ENCODE measurements at places on chromosomes 12 and 14.

DNA sequence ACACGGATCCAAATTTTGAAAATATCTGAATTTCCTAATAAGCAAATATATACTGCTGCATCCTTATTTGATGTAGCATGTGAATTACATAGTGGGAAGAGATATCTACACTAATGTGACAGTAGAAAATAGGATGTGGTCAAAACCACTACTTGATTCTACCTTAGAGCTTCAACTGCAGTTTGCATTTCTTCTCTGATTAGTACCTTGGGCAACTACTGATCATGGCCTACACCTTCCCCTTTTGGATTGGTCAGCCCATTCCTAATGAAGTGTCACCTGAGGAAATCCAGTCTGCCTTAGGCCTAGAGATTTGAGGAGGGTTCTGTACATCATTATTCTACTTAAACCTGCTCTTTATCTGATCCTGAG is 10.7 kb downstream of the LLPH start:
- DNase-seq: no peak

DNA sequence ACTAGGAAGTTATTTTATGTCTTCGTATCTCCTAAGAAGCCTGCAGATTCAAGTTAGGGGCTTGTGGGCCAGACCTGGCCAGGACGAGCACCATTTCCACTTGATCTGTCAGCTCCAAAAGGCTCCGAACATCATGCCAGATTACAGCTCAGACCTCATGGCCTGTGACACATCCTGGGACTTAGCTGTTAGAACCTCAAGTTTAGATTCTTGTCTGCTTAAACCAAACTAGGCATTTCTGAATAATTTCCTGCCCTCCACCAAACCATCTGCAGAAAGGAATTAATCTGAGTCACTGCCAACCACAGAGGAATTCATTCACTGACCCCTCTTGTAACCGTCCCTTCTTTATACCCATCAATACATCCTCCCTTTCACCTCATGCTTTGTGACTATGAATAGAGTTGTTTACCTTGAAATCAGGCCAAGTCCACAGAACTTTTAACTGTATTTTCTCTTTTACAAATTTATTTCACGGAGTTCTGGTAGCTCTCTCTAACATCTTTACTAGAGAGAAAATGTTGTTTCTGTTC is 120.3 kb downstream of the FBXL14 start:
- DNase-seq: peak; percentile 21

GRCh38 chr14:67239582-67239981 is 1.7 kb upstream of the PALS1 start:
- DNase-seq: no peak

DNA sequence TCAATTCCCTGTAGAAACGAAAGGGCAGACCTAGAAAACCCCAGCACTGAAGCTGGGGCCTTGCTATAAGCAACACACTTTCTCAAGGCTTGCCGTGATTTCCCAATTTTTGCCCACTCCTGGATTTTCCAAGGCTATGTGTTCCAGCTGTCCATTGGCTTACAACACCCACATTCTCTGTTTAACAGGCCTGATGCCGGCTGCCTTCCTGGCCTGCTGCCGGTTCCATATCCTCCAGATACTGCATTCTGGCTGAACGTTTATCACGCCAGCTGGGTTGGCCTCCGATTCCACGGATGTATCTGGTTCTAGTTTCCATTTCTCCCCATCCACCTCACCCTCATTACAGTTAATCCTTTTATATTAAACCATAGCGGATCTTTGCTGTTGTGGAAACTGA is 2.0 kb upstream of the PCNX1 start:
- no peak for DNase-seq

DNA sequence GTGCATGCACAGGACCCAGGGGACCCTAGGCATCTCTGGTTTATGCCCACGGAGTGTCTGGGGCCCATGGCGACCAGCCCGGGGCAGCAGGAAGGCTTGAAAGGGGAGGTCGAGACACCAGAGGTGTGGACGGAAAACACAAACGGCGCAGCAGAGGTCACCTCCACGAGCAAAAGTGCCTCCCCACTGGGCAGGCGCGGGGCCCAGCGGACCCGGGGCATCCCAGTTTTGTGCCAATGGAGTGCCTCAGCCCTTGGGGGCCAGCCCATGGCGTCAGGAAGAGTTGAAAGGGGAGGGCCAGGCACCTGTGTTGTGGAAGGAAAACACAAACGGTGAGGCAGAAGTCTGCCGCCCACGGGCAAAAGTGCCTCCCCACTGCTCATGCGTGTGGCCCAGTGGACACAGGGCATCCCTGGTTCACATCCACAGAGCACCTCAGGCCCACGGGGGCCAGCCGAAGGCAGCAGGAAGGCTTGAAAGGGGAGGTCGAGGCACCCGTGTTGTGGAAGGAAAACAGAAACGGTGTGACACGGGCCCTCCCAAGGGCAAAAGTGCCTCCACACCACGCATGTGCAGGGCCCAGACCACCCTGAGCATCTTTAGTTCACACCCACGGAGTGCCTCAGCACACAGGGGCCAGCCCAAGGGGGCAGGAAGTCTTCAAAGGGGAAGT is 378.8 kb downstream of the ALG10 start:
- peak; percentile 2 for DNase-seq

DNA sequence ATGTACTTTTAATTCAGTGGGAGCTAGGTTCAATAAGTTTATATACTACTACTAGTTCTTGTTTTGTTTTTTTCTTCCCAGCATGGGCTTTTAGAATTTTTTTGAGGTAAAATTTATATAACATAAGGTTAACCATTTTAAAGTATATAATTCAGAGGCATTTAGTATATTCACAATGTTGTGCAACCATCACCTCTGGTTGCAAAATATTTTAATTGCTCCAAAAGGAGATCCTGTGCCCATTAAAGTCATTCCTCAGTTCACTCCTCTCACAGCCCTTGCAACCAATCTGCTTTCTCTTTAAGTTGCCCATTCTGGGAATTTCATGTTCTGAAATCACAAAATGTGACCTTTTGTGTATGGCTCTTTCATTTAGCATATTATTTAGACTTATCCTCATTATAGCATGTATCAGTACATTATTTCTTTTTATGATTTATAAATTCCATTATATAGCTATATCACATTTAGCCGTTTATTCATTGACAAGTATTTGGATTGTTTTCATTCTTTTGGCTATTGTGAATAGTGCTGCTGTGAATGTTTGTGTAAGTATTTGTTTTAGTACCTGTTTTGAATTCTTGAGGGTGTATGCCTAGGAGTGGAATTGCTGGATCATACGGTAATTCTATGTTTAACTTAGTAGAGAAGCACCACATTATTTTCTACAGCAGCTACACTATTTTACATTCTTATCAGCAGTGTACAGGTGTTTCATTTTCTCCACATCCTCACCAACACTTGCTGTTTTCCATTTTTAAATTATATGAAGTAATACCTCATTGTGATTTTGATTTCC is 59.1 kb downstream of the ARHGAP5 start:
- no peak for DNase-seq

DNA sequence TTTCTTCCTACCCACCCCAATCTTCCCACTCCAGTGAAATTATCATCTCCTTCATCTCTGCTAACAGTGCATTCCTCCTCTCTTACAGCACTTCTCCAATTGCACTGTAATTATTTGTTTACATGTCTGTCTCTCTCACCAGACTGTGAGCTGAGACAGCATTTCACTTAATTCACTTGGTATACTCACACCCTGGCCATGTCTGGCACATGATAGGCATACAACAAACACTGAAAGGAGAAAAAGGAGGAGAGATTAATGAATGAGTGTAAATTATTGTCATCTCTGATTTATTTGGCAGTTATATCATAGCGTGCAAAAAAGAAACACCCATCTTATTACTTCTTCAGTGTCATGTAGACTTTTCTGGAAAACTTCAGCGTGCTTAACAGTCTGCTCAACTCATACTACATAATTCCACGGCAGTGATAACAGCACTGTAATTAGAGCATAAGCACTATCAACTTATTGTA is 452.3 kb downstream of the ADAMTS20 start:
- DNase-seq: no peak

- DNase-seq: no peak
Observed at GRCh38 chr12:18468246-18469075, 207.1 kb downstream of the PIK3C2G start.

GRCh38 chr12:44618946-44619345 is 257.2 kb downstream of the NELL2 start:
- no peak for DNase-seq

- no peak for DNase-seq
Observed at GRCh38 chr12:1740161-1740948, 49.5 kb downstream of the ADIPOR2 start.

DNA sequence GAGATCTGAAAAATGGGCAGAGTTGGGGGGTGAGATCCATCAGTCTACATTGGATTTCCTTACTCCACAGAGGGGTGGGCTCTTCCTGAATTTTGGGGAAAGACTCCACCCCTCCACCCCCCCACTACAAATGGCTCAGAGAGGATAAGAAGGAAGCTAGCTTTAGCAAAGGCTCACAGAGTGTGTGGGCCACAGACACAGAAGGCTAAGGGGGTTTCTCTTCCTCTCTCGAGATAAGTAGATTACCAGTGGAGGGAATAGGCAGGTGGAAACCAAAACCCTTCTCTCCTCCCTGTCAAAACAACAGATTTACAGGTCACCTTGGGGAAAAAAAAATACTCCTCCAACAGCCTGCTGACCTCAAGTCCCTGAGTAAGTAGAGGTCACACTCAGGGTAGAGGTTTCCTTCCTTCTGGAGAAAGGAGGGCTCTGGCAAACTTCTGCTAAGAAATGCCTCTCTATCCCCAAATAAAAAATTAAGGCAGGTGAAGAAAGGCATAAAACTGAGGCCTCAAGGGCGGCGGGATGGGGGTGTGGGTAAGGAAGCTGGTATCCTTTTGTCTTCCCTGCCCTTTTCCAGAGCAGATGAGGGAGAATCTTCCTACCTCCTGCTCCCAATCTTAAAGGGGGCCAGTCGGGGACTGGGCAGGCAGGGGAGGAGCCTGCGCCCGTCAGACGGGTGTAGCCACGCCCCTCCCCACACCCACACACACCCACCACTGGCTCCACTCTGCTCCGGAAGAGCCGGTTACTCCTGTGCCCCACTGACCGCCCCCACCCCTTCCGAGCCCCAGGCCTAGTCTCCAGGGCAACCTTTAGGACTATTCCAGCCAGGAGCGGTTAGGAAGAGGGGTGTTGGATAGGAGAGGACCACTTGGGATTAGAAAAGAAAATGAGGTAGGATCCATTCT is 1.9 kb upstream of the BAZ2A start:
- DNase-seq: peak; percentile 62

DNA sequence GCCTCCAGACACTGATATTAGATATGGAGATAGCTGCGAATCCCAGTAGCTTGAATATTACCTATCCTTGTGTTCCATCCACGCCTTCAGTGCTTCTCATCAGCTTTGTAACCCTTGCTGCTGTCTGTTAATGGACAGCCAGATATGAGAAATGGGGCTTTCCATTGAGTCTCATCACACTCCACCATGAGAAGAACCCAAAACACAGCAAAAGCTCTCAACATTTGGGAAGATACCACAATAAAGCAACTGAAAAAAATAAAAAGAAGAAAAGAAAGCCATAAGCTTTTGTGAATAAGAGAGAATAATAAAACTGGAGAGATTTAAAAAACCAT is 225.4 kb downstream of the GALC start:
- no peak for DNase-seq

GRCh38 chr12:105538880-105539279 is 208.4 kb downstream of the C12orf75 start:
- DNase-seq: no peak

GRCh38 chr12:88015825-88016224 is 13.4 kb downstream of the C12orf50 start:
- no peak for DNase-seq

GRCh38 chr14:68840454-68840853 is 47.6 kb upstream of the ZFP36L1 start:
- no peak for DNase-seq

DNA sequence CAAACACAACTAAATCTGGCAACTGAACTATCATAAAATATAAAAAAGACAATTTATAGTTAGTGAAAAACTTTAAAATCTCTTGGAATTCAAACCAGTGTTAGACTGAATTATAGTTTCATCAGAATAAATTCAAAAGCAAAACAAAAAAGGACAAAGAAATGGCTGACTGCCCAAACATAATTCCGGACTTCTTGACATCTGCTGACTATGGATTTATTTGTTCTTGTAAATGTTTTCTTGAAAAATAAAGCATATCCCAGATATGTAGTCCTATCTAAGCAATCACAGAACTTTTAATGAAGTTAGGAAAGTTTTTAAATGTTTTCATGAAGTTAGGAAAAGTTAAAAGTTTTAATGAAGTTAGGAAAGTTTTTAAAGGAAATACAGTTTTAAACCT is 45.8 kb upstream of the CNTN1 start:
- no peak for DNase-seq

DNA sequence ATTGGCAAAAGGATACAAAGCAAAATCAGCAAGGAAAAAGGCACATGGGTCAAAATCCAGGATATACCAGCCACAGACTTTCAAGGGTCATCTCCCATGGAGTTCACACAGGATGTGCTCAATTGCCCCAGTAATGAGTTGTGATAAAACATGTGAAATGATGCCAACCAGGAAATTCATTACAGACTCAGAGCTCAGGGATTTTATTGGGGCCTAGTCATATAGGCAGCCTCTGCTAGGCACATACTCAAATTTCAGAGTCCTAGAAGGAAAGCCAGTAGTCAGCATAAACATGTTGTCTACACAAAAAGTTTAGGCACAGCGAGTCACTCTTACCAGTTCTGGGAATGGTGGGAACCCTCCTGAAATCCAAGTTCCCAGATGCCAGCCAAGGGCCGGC is 64.4 kb upstream of the OSBPL8 start:
- DNase-seq: no peak

- no peak for DNase-seq
Observed at GRCh38 chr14:68397371-68397811, 395.5 kb downstream of the ZFP36L1 start.

DNA sequence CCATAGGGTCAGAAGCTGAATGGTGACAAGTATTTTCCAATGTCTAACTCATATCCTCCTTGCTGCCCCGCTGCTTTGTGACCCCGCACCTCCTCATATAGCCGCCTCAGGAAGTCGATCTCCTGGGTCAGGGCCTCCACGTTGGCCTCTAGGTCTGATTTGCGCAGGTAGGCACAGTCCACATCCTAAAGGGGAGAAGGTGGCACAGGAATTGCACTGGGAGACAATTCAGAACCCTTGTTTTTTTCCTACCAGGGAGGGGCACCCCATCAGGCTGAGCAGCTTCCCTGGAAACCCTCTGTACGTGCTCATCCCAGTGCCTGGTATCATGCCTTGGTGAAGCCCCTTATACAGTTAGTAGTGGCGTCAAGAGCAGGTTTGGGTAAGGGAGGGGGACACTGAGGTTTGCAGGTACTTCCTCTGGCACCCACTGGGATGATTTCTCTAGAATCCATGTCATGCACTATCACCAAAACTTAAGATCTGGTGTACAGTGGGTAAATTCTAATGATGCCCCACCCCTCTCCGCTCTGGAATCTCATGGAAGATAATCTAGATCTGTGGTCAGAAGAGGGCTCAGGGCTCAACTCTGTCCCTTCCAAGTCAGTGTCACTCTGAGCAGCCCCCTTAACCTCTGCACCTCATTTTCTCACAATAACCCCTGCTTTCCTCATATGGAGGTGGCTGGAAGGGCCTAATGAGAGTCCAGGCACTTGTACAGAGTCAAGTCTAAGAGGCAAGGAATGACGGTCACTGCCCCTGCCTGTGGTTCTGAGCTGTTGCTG is 20.1 kb upstream of the KRT86 start:
- no peak for DNase-seq

- DNase-seq: peak; percentile 32
Observed at GRCh38 chr12:113136128-113136989, 798 bp upstream of the RASAL1 start.
